ENCODE measurements at places on chromosomes 5 and 9.
A peak's percentile ranks its signal among the peaks of the same experiment; 100 is the strongest.

DNA sequence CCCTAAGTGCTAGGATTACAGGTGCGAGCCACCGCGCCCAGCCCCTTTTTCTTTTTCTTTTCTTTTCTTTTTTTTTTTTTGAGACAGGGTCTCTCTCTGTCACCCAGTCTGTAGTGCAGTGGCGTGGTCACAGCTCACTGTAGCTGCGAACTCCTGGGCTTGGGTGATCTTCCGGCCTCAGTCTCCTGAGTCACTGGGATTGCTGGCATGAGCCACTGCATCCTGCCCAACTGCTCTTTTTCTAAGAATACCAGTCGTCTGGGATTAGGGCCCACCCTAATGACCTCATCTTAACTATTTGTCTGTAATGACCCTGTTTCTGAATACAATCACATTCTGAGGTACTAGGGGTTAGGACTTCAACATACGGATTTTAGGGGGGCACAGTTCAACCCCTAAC lies 34.1 kb upstream of the NANS start:
- DNase-seq = no peak

DNA sequence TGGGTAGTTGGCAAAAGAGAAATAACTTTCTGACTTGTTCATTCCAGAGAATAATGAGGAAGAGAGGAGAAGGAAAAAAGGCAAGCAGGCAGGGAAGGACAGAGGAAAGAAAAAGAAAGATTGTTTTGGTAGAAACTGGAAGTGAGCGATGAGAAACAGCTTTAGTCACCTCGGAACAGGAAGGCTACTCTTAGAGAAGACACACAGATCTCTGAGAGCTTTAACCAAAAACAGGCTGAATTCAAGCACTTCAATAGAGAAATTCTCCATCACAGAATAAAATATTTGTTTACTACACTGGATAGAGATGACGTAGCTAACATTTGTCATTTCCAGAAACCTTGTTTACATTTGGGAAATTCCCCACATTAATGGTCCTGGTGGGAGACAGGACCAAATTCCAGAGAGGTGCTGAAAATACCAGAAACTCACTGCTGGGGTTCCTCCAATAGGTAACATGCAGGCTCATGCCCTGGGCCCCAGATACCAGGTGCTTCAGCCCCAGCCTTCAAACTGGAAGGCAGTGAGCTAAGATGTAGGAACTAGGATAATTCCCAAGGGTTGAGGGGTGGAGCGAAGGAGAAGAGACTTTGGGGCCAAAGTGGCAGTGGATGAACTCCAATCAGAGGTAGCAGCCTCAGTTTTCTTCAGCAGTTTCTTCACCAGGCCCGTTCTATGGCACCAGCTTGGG lies 227.7 kb upstream of the GRAMD2B start:
- DNase-seq = no peak

DNA sequence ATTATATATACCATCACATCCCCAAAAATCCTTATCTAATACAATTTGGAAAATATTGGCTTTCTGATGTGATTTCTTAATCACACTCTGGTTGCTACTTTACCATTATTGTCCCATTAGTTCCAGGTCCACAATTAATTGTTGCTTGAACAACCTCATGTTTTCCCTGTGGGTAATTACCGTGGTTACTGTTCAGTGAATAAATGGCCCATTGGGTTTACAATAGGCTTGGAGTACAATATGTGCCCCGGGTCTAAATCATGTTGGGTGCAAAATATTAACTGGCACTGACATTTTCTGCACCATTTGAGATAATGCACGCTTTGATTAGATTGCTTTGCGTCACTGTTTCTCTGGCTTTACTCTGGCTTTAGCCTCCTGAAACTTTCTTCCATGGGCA lies 163.7 kb downstream of the GABBR2 start:
- DNase-seq = no peak

GRCh38 chr9:4301971-4302427 lies 2.1 kb upstream of the GLIS3 start:
- no peak for DNase-seq

- no peak for DNase-seq
Measured at GRCh38 chr9:77735494-77735893, 87.4 kb upstream of the GNA14 start.

DNA sequence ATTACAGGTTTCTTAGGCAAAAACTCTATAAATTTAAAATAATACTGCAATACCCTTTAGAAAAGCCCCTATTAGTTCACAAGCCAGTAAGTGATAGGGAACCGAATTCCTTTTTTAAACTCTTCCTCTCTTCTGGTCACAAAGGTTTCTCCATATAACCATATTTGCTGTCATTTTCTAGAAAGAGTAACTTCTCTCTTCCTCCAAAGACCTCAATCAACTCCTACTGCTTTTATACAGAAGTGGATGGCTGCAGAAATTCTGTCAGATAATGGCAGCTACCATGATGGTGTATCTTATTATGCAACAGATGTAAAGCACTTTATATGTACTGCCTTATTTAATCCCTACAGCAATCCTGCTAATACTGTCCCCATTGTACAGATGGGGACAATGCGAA lies 6.2 kb downstream of the TUT7 start:
- no peak for DNase-seq

GRCh38 chr9:38255599-38255998 lies 136.9 kb upstream of the ALDH1B1 start:
- no peak for DNase-seq

DNA sequence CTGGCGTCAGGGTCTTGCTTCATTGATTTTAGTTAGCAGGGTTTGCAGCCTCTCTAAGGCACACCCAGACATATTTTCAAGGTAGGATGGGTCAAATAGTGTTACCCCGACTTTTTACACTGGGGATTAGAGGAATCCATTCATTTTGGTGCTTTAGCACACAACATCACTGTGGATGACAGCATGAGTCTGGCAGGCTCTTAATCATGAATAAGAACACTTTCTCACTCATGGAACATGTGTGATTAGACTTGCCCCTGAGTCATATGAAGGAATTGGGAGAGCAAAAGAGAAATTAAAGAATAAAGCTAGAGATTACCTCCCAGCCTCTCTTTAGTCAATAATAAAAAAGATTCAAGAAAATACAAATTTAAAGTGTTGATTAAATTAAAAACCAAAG lies 175.6 kb downstream of the SEMA5A start:
- no peak for DNase-seq

DNA sequence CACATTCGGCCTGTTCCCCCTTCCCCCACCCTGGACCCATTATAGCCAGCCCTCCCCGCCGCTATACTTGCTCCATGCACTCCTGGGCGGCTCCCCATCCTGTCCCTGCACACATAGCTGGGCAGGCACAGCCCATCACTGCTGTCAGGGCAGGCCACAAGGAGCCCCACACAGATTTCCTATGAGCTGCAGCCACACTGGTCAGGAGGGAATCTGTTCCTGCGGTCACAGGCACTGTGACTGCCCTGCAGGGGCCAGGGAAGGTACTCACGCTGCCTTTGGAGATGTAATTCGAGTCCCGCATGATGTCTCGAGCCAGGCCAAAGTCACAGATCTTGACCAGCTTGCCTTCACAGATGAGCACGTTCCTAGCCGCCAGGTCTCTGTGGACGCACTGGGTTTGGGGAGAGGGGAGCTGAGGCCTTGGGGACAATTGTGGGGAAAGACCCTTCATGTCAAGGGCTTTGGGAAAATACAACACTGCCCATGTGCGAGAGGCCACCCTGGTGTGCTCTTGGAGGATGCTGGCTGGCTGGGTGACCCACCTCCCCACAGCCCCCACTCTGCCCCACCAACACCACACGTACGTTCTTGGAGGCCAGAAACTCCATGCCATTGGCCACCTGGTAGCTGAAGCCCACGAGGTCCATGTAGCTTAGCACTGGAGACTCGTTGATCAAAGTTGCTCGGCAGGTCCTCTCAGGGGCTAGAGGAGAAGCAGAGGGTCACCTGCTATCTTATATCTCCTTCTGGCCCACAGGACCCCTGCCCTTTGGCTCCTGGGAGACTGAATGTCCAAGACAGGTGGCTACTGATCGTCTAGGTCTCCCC lies 34.5 kb upstream of the CSF1R start:
- no peak for DNase-seq

- DNase-seq = no peak
Measured at GRCh38 chr9:132609184-132609583, 26.8 kb downstream of the BARHL1 start.

DNA sequence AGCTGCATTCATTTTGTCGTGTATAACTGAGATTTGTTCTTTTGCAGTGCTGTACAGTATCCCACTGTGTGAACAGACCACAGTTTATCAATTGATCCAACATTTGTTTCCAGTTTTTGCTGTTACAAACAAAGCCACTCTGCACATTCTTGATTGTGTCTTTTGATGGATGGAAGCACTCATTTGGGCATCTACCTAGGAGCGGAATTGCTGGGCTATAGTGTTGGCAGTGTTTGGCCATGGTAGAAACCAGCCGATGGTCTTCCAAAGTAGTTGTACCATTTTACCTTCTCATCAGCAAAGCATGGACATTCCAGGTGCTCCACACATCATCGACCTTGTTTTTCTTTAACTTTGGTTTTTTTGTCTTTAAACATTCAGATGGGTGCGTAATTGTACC lies 77.7 kb downstream of the PSMB7 start:
- no peak for DNase-seq

DNA sequence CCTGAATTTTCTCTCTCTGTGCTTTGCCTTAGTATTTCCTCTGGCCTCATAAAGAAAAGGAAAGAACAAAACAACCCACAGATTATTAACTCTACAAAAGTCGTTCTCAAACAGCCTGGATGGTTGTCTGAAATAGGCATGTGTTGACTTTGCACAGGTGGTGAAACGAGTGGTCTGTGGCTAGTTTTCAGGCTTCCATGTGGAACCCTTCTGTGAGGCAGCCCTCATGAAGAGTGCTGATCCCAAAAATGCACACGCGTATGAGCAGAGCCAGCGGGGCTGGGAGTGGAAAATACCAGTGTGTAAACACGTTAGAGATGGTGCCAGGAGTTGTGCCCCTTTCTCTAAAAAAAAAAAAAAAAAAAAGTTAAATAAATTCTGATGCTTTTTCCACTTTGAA lies 4.9 kb upstream of the PSAT1 start:
- no peak for DNase-seq

DNA sequence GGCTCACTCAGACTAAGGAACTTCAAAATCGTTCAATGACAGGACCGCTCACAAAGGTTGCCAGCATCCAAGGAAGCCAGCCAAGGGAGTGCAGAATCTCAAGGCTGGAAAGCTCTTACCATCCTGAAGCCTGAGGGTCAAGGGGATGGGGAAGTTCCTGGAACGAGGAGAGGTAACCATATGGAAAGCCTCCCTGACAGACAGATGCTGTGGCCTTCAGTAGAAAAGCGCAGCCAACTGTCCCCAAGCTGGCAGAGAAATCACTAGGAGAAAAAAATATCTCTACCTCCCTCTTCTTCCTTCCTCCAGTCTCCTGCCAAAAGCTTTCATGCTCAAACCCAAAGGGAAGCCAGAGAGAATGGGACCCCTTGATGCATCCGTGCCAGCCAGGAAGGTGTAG lies 90.5 kb upstream of the RANBP3L start:
- peak; percentile 52 for DNase-seq

DNA sequence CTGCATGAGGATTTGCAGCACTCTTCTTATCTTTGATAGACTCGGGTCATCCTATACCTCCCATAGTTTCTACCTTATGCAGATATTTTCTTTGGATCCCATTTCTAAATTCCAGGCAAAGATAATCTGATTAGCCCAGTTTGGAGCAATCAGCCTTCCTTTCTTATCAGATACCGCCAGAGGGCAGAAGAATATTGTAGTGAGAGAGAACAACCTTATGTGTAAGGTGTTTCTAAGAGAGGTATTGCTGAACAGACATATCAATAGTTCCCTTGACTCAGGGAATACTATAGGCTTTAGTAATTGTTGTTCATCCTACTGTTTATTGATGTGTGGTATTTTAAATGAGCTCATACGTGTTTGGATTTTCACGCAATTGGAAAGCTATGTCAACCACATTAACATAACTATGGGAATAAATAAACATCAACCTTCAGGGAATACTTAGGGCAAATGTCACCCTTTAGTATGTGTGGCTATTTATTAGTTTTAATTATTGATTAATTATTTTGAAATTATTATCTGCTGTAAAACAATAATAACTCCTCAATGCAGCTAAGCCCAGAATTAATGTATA lies 1435.2 kb upstream of the CDH9 start:
- DNase-seq = no peak

- no peak for DNase-seq
Measured at GRCh38 chr5:172713113-172713808, 57.7 kb downstream of the DUSP1 start.

DNA sequence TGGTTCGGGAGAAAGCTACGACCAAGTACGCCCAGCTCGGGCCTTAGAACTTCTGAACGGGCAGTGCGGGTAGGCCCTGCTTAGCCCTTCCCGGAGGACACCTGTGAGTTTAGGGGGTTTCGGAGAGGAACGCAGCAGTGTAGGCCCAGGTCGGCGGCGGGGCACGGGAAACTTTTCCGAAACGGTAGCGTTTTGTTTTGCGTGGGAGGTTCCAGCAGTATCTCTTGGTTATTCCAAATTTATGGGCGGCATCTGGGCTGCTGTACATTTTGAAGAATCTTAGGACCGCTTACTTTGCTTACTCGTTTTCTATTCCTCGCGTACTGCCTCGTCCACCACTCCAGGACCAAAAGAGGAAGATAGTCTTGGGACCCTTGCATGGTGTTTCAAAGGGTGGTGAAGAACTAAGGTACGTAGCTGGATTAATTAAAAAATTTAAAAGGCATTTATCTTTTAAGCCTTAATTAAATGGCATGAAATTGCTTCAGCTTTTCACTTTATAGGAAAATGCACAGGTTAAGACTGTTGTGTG lies 492 bp downstream of the TENT2 start:
- DNase-seq = no peak

DNA sequence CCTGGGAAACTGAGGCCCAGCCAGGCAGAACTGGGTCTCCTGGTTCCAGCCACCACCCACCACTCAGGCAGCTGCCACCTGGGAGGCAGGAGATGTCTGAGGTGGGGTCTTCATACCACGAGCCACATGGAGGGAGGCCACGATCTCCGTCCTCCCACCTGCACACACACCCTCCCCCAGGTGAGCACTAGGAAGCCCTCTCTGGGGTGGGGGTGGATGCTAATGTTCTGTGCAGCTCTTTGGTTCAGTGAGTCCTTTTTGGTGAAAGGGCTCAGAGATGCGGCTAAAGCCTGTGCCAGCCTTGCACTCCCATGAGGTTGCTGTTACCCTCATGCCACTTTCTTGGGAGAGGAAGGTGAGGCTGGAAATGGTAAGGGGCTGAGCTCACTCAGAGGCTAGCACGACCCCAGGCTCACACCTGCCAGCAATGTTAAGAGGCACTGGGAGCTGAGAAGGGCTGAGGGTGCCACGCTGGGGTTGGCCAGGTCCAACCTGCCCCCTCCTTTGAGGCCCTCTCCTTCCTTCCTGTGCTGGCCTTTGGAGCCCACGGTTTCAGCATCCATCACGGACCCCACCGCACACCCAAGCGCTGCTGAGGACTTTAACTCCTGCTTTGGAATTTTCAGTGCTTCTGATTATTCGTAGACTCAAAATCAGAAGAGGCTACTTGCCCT lies 26.6 kb upstream of the OBP2B start:
- no peak for DNase-seq

DNA sequence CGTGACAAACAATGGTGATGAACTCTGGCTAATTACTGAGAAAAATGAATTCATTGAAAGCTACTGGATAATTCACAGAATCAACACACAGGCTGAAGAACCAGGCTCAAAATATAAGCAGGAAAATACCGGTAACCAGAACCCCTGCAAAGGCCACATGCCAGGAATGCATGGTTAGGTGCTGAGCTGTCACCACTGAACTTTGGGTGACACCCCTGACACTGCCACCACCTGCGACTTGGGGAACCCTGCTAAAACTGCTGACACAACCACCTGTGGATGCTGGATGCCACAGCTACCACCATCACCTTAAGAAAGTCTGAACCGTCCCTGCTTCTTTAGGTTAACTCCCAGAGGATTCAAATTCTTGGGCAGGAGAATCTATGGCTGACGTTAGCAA lies 72.0 kb upstream of the NR4A3 start:
- no peak for DNase-seq
